Activated T-helper 1 cell treated with anti-CD3 and anti-CD28 coated beads, Interleukin-12 subunit alpha, Interleukin-12 subunit beta, Interleukin-2, Interleukin-4 antibody, amounts not matched to agents 30 ng/mL and 10 ng/mL and 1 ng/mL, durations not matched to agents 14 hours and 24 hours and 36 hours (primary cell): ENCODE measurements at places on chromosomes 1 and 21.

DNA sequence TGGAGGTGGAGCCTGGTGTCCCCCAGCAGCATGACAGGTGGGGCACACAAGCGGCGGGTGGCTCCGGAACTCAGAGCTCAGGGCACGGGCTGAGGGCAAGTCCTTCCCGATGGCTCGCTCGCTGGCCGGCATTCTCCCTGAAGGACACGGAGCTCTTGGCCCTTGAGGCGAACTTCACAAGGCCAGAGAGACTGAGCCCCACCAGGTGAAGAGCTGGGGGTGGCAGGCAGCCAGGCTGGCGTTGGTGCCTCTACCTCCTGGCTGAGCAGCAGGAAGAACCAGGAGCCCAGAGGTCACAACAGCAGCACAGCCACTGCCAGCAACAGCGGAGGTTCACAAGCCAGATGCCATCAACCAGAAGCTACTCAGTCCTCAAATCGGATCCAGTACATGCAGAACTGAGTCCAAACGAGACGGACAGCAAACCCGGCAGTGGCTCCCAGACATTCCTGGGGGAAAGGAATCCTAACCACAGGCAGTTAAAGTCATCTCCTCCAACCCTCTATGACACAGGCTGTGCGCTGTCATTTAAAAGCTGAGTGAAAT lies 54.1 kb downstream of the NPHP4 start:
- no peaks in the 10 kb centered on the region for H3K4me1 ChIP-seq
- H3K27me3 ChIP-seq: no peaks in the 10 kb centered on the region
- no peak overlapping the region for H3K4me3 ChIP-seq
- DNase-seq: no peak
- no peak overlapping the region for H3K27ac ChIP-seq
- peaks cover 1% of the 10 kb centered on the region for H3K36me3 ChIP-seq

DNA sequence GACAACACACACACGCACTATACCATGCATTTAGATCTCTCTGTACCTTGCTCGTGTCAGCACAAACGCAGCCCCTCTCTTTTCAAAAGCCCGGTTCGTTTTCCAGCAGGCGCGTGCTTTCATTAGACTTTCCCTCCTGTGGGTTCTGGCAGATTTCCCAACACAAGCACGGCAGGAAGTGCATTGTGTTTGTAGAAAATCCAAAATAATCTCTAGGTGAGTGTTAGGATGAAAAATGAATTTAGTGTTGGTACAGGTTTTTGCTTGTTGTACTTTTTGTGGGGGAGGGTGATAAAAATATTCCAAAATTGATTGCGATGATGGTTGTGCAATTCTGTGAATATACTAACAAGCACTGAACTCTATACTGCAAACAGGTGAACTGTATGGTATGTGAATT lies 54.1 kb upstream of the POFUT2 start:
- H3K4me1 ChIP-seq: no peaks in the 10 kb centered on the region
- no peaks in the 10 kb centered on the region for H3K36me3 ChIP-seq
- H3K27me3 ChIP-seq: no peaks in the 10 kb centered on the region
- no peak for DNase-seq
- H3K27ac ChIP-seq: no peak overlapping the region
- H3K4me3 ChIP-seq: no peak overlapping the region

DNA sequence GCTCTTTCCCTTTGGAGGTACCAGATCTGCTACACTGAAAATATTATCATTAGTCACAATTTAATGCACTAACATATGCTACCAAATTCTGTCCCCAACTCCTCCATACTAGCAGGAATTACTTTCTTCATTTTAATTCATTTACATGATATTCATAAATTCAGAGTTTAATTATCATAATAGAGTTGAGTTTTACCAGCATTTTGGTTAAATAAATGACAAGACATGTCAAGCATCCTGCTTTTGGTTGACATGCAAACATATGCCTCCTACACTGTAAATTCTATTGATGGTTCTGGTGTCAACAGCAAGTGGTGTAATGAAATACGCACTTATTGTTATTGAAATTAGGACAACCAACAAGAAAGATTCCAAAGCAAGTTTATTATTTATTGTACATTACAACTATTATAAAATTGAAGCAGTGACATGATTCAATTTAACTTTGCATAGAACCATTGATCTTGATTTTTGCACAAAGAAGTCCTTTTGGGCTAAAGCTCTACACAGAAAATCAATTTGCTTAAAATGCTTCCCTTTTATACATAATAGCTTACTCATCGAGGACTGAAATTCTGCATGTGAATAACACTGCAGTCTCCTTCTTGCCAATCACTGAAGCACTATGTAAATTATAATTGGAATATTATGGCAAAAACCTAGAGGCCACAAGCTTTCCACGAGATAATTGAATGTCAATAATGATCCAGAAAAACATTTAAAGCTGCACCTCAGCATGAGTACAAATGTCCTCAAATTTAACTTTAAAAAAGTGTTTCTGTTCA lies 728.6 kb upstream of the ADGRL2 start:
- no peaks in the 10 kb centered on the region for H3K27me3 ChIP-seq
- no peak overlapping the region for H3K4me3 ChIP-seq

- H3K4me1 ChIP-seq: no peaks in the 10 kb centered on the region
- no peak overlapping the region for H3K27ac ChIP-seq
Observed at GRCh38 chr1:97824624-97825023, 96.2 kb downstream of the DPYD start.

DNA sequence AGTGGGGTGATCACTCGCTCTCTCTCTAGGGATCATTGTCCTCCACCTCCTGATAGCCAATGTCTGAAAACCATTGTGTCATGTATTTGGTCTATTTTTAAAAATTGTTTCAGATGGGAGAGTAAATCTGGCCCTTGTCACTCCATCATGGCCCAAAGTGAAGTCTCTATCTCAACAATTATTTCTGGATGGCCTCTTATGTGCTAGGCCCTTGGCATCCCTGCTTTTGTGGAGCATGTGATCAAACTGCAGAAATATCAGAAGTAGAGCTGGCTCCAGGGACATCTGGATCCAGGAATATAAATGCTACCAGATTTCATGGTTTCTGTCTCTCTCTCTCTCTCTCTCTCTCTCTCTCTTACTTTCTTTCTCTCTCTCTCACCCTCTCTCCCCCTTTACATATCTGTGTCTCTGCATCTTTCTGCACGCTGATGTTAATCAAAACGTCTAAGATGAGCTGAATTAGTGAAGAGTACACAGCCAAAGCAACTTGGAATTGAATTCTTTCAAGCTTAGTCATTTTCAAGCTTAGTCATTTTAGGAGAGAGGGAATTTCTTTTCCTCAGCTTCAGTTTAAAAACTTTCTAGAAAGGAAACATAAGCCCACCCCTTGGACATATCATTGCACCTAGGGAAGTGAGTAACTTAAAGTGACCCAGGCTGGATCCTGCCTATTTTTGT lies 47.4 kb upstream of the DOCK7 start:
- H3K27me3 ChIP-seq: peaks cover 3% of the 10 kb centered on the region
- H3K4me1 ChIP-seq: peaks cover 3% of the 10 kb centered on the region
- no peak for DNase-seq
- H3K4me3 ChIP-seq: no peak overlapping the region

GRCh38 chr1:50637460-50637859 lies 214.2 kb upstream of the DMRTA2 start:
- H3K4me1 ChIP-seq: no peaks in the 10 kb centered on the region
- H3K4me3 ChIP-seq: no peak overlapping the region
- no peak for DNase-seq
- no peaks in the 10 kb centered on the region for H3K27me3 ChIP-seq
- H3K36me3 ChIP-seq: no peaks in the 10 kb centered on the region
- no peak overlapping the region for H3K27ac ChIP-seq

DNA sequence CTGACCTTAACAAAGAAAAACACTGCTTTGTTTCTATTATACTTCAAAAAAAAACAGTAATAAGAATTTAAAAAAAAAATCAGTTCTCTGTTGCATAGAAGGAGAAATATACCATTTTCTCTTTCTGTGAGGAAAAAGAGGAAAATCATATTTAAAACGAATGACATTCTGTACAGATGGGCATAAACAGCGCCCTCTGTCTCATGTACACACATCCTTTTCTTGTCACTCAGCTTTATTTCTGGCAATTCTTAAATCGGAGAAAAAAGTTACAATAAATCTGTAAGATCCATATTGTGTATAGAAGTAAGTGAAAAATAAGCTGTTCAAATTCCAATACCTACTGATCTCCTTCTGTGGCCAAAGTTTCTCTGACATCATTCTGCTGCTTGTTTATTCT lies 245.4 kb downstream of the SMYD3 start:
- peaks cover 5% of the 10 kb centered on the region for H3K36me3 ChIP-seq
- no peaks in the 10 kb centered on the region for H3K4me1 ChIP-seq
- H3K27me3 ChIP-seq: no peaks in the 10 kb centered on the region

DNA sequence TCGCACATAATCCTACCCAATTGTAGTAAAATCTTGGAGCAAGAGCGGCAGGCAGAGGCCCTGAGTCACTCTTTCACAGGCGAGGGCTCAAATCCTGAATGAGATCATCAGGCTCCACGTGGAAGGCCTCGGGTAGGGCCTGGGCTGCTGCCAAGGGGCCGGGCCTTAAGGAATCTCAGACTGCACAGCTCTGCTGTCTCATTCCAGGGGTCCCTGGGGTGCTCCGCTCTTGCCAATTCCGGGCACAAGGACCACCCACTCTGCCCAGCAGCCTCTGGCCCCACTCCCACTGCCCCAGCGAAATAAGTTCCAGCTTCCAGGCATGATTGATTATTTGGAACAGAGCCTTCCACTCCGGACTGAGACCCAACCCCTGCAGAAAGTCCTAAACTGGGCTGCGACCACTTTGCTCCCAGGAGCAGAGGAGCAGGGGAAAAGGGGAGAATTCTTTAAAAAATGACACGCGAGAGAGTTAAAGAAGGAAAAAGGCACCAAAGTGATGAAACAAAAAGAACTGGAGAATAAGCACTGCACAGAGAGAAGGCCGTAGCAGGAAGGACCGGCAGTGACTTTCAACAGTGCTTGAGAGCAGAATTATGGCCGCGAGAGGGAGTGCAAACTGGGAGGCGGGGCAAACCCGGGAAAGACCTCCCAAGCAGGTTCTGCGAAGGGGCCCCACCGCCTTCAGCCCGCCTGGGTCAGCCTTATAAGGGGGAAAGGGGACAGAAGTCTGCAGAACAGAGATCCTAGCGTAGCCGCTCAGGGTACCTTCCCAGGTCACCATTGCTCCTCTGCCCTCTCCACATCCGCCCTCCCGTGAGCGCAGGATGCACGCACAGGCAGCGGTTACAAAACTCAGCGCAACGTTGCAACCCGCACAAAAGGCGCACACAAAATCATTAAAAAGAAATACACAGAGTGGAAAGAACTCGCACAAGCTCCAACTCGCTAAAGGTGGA lies 2.0 kb downstream of the ADAMTS1 start:
- peaks cover 50% of the 10 kb centered on the region for H3K4me1 ChIP-seq
- H3K4me3 ChIP-seq: peak overlapping the region; percentile 84
- H3K27me3 ChIP-seq: peaks cover 54% of the 10 kb centered on the region
- peak; percentile 31 for DNase-seq

DNA sequence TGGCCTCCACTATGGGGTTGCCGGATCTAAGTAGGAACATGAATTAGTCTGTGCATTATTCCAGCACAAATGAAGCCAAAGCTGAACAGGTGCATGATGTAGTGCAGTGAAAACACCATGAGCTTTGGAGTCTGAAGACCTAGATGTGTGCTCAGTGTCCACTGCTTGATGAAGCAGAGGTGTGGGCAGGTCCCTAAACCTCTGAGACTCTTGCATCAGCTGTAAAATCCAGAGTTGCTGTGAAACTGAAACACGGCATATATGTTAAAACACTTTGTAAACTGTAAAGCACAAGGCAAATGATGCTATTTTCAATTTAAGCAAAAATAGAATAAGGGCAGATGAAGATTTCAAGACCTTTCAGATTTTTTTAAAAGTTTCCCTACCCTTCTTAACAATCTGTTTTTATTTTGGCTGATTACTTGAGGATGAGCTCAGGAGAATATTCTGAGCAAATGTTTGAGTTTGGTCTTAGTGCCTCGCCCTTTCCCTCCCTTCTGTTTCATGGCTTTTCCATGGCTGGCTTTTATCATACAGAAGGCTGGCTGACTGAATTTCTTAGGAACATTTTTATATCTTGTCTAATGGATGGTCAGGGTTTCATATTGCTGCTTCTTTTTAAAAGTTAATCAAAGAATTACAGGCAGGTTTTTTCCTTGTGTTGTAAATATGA lies 221.8 kb downstream of the NTNG1 start:
- peaks cover 2% of the 10 kb centered on the region for H3K27me3 ChIP-seq
- no peak for DNase-seq
- no peak overlapping the region for H3K4me3 ChIP-seq
- H3K27ac ChIP-seq: no peak overlapping the region

DNA sequence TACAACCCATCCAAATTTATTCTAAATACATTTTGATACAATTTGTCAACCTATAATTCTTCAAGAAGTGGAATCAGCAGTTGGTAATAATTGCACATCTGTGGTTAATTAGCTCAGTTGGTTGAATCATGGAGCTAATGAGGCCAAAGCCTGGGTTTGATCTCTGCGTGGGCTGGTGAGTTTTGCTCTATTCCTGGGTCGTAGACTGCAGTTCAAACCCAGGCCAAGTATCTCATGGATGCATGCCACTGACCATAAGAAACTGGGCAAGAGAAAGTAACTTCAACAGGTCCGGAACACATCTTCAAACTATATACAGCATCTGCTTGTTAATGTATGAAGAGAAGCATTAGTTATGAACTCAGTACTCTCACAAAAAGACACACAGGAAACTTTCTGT lies 779.7 kb downstream of the USP25 start:
- H3K4me1 ChIP-seq: no peaks in the 10 kb centered on the region
- no peaks in the 10 kb centered on the region for H3K36me3 ChIP-seq
- no peak overlapping the region for H3K27ac ChIP-seq
- DNase-seq: no peak
- H3K27me3 ChIP-seq: no peaks in the 10 kb centered on the region
- no peak overlapping the region for H3K4me3 ChIP-seq

GRCh38 chr1:183365676-183366075 lies 52.5 kb downstream of the NMNAT2 start:
- H3K4me1 ChIP-seq: no peaks in the 10 kb centered on the region
- DNase-seq: no peak
- no peak overlapping the region for H3K4me3 ChIP-seq
- H3K36me3 ChIP-seq: no peaks in the 10 kb centered on the region

- H3K4me1 ChIP-seq: peaks cover 18% of the 10 kb centered on the region
- no peaks in the 10 kb centered on the region for H3K36me3 ChIP-seq
- no peak for DNase-seq
Observed at GRCh38 chr1:207313131-207313530, 8.3 kb upstream of the CD55 start.

GRCh38 chr1:25067518-25068251 lies 137.6 kb upstream of the RUNX3 start:
- H3K36me3 ChIP-seq: no peaks in the 10 kb centered on the region
- peaks cover 16% of the 10 kb centered on the region for H3K27me3 ChIP-seq
- DNase-seq: no peak
- H3K4me3 ChIP-seq: no peak overlapping the region
- peaks cover 20% of the 10 kb centered on the region for H3K4me1 ChIP-seq
